ENCODE measurements at places on chromosomes 13 and 19.

DNA sequence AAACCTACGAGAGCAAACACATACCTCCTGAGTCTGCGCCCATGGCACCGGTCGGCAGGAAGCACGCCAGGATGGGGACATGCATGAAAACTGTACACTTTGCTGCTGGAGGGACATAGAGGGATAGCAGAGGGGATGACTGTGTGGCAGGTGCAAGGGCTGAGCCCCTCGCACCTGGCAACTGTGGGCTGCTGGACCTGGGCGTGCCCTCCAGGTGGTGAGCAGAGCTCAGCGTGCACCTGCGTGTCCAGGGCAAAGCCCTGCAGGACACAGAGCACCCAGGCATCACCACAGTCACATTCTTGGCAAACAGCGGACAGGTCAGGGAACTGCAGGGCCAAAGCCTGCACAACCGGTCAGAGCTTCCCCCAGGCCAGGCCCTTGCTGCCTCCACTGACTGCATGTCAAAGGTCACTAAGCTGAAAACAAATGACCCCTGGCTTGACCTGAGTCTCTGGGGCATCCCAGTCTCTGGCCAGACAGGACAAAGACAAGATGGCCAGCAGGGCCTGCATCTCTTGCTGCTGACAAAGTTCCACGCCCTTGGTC, 9.0 kb upstream of the ISYNA1 start:
- no peak for DNase-seq

- no peak for DNase-seq
These were observed 99.2 kb downstream of the ABCC4 start for GRCh38 chr13:95201814-95202651.

DNA sequence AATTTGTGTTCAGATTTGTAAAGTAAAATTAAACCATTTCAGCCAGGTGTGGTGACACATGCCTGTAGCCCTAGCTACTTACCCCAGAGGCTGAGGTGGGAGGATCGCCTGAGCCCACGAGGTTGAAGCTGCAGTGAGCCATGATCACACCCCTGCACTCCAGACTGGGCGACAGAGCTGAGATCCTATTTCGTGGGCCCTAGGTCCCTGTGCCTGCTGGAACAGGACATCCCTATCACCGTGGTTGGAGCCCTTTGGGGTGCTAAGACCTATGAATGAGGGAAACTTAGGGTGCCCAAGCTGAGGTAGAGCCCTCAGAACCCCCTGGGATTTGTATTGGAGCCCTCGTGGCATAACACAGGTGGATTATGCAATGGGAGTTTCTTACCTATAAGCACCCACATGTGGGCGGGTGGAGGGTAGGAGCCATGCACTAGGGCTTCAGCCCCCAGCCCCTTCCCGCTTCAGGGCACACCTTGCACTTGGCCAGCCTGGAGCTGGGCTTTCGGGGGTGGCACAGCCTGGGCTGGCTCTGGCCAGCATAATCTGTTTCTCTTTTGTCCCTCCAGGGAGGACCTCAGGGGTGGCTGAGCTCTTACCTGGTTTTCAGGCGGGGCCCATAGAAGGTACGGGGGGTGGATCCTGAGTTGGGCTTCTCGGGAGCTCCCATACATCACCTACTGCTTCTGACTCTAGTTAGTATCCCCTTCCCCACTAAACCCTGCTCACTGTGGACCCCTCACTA, 7.2 kb upstream of the USF2 start:
- peak; percentile 23 for DNase-seq

GRCh38 chr19:56350416-56351045, 35.9 kb upstream of the ZSCAN5A start:
- DNase-seq = peak; percentile 64

- DNase-seq = no peak
These were observed 69.9 kb downstream of the SLITRK6 start for GRCh38 chr13:85729296-85729695.

- peak; percentile 47 for DNase-seq
These were observed 1.2 kb downstream of the TBC1D4 start for GRCh38 chr13:75480671-75481175.

- DNase-seq = no peak
These were observed 2.2 kb upstream of the LSR start for GRCh38 chr19:35246466-35247092.

GRCh38 chr13:92317066-92317465, 909.5 kb upstream of the GPC6 start:
- no peak for DNase-seq

DNA sequence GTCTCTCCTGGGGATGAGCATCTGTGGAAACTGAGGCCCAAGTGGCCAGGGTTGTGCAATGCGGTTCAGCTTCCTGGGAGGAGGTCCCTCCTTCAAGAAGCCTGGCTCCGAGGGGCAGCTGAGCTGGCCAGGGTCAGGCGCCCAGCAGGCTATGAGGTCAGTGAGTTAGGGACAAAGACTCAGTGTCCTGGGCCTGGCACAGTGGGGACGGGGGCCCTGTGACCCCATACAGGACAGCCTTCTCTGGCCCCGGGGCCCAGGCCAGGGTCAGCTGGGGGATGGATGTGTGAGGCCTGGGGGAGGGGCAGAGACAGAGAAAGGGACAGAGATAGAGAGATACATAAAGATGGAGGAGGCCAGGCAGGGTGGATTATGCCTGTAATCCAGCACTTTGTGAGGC, 3.0 kb upstream of the IL12RB1 start:
- no peak for DNase-seq

- peak; percentile 68 for DNase-seq
These were observed 5.2 kb upstream of the ZNF507 start for GRCh38 chr19:32339988-32340874.

DNA sequence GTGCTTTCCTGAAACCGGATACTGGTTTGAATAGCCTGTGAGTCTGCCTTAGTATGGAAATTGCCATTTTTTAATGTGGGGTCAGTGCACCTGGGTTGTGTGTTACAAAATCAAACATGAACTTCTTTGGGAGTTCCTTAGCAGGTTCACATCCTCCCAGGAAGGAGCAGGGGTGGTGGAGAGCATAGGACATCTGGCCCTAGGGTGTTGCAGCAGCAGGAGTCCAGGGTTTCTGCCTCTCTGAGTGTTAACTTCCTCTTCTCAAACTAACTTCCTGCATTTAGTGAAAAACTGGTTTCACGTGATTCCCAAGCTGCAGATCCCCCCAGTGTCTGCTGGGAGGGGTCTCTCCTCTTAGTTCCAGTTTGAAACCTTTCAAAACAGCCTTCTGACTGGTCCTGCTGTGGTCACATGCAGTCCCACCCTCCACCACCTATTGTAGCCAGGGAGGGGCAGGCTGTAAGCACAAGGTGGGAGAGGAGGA, 7.2 kb downstream of the RNASEH2B start:
- no peak for DNase-seq

- no peak for DNase-seq
These were observed 156.9 kb upstream of the ZNF536 start for GRCh38 chr19:30215248-30215647.

DNA sequence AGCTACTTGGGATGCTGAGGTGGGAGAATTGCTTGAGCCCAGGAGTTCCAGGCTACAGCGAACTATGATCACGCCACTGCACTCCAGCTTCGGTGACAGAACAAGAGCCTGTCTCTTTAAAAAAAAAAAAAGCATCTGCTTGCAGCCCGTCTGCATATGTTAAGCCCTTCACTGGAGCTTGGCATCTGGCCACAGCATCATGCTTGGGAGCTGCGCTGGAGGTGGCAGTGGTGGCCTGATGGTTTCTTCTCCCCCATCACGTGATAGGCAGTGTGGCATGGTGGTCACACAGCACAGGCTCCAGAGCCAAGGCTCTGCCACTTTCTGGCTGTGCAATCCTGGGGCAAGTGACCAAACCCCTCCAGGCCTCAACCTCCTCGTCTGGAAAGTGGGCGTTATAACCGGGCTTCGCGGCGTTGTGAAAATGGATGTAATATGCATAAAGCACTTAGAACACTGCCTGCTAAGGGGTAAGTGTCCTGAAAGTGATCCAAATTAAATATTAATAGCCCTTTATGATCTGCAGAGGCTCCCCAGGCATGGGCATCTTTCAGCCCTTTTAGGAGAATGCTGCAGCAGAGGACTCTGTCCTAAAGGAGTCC, 24.4 kb downstream of the MARK4 start:
- DNase-seq = no peak

DNA sequence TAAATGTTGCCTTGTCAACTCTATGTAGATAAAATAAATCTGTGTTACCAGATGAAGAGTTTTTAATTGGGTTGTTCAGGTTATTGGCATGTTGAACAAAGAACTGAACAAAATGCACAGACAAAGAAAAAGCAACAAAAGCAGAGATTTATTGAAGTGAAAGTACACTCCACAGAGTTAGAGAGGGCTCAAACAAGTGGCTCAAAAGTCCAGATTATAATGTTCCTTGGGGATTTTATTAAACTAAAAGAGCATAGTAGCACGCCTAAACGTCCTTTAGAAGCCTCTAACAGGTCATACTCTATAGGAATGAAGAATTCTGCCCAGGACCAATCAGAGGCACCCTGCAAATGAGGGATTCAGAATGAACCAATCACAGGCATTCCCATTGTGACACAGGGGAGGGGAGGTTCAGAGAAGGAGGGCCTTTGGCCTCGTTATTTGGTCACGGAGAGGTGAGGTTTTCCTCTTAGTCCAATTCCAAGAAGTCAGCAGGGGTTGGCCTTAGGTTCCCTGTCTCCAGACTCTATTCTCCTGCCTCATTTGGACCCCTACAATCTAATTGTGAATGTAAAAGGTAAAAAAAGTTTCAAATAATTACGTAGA, 12.8 kb downstream of the PSMC4 start:
- DNase-seq = no peak

GRCh38 chr19:1261798-1262622, 7.1 kb upstream of the CIRBP start:
- peak; percentile 49 for DNase-seq

- no peak for DNase-seq
These were observed 428.1 kb downstream of the ITGBL1 start for GRCh38 chr13:101880581-101880980.

- DNase-seq = no peak
These were observed 314.9 kb upstream of the SLITRK5 start for GRCh38 chr13:87356314-87356713.

DNA sequence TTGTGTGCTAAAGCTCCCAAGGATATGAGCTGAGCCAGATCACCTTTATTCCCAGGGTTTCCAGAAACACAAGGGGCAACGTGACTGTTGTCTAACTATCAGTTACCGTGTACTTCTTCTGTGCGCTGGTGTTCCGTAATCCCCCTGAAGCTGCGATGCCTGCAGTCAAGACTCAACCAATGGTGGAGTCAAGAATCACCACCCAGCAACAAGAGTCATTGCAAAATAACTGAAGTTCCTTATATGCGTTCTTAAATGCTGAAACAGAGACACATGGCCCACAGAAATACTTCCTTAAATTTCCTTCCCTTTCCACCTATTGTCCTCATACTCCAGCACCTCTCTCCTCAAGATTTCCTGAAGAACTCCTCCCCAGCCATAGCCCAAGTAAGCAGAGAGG, 200.2 kb downstream of the KATNAL1 start:
- DNase-seq = no peak

DNA sequence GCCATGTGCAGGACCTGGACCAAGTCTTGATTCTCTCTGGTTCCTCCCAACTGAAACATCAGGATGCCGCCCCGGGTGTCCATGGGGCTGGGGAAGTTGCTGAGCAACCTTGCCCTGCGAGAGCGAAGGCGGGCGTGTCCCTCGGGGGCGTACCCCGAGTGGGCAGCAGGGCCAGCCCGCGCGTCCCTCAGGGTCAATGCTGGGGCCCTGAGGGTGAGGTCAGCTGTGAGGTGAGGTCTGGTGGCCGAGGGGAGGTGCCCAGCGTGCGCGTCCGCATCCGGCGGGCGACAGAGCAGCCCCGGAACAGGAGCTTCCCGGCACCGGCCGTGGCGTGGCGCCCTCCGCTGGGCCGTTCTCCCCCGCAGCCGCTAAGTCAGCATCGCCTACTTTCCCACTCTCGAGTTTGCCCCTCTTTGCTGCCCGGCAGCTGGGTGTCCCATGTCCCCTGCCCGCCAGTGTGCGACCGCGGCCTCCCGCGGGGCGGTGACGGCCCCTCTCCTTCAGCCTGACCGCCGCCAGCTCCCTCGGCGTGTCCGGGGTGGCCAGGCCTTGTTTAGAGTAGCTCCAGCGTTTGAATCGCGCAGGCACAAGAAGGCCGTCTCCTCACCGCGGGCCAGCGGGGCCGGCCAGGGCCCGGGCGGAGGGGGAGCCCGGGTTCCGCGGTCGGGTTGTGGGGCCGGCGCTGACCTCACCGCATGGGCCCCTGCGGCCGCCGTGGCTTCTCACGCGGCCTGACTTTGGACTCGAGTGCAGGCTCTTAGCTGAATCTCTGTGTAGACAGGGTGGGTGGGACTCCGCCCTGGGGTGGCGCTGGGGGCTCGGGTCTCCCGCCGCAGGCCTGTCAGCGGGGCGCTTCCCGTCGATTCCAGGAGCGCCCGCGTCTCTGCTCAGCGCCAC, 33.0 kb downstream of the GJA3 start:
- peak; percentile 70 for DNase-seq

- DNase-seq = no peak
These were observed 84.8 kb downstream of the PCDH17 start for GRCh38 chr13:57716295-57716694.

DNA sequence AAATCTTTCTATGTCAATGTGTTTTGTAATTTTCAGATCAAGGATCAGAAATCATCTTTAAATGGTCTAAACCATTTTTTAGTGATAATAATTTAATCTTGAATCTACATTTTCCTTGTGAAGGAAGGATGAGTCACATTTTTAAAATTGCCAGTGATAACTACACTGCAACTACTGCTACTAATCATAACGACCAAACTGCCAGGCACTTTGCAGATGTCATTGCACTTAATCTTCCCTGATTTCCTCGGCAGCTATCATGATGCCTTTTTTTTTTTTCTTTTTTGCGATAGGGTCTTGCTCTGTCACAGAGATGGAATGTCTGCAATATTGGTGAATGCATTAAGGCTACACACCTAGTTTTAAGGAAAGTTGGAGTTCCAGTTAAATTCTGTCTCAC, 41.4 kb upstream of the SLC10A2 start:
- DNase-seq = no peak

- DNase-seq = peak; percentile 43
These were observed 21.7 kb upstream of the LAMP1 start for GRCh38 chr13:113275387-113275786.

- no peak for DNase-seq
These were observed 39.6 kb downstream of the RAB20 start for GRCh38 chr13:110521946-110522345.

DNA sequence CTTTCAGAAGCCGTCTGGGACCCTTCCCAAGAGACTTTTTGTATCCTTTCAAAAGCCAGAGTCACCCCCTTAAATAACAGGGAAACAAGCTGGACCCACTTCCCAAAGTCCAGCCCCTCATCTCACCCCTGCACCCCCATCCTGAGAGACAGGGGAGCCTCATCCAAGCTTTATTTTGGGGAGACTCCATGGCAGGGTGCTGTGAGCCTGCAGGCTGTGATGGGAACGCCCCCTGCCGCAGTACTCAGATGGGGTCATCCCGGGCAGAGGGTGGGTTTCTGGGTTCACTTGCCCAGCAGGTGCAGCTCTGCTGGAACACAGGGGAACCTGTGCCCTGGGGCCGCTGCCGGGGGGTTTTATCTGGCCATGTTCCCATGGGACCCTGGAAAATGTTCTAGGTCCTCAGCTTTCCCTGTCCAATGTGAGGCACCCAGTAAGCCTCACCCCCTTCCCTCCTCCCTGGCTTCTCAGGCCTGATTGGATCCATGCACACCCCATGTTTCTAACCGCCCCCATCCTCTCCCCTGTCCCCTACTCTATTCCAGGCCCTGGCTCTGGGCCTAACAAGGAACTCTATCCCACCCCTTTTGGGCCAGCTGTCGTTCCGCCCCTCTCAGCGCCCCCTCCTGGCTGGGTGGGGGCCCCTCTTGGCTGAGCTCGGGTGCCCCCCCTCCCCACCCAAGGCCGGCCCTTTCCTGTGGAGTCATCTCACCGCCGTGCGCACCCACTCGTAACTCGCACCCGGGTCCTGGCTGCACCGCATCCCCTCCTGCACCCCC, 1.0 kb downstream of the HIF3A start:
- no peak for DNase-seq

GRCh38 chr19:9597027-9597426, 12.7 kb upstream of the ZNF121 start:
- DNase-seq = no peak

Measured in stimulated activated CD8-positive, alpha-beta memory T cell treated with anti-CD3 and anti-CD28 coated beads, Interleukin-4, amount 100 ng/mL, for 48 hours (primary cell).